Common myeloid progenitor, CD34-positive (primary cell): ENCODE measurements at places on chromosomes 1 and 21.

DNA sequence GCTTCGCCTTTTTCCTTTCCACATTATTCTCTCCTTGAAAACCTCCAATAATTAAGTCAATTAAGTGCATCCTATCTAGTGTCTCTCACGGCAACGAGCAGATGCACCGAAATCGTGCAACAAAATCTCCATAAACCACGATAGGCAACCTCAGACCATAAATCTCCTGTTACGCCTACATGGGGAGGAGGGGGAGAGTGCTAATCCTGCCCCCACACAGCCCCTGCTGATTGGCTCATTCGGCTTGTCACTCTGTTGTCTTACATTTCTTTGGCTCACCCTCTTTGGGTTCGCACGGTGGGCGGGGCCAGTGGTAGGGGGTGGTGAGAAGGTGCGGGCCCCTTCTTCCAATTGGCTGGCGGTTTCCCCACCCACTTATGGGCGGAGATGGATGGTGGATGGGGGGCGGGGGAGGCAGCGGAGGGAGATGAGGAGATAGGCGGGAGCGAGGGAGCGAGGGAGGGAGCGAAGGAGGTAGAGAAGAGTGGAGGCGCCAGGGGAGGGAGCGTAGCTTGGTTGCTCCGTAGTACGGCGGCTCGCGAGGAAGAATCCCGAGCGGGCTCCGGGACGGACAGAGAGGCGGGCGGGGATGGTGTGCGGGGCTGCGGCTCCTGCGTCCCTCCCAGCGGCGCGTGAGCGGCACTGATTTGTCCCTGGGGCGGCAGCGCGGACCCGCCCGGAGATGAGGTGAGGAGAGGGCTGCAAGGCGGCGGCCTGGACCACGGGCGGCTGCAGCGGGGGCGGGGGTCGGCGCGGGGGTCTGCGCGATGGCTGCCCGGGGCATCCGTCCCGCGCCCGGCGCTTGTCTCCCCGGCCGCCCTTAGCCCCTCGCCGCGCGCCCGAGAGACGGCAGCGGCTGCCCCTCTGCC is at the start of gene ITSN1:
Gene ITSN1 (plus strand): TSS at position 475 of the 869 bp plus-strand sequence. CDS start 76,328 bp downstream, outside the sequence.
- DNase-seq = peak; percentile 99

DNA sequence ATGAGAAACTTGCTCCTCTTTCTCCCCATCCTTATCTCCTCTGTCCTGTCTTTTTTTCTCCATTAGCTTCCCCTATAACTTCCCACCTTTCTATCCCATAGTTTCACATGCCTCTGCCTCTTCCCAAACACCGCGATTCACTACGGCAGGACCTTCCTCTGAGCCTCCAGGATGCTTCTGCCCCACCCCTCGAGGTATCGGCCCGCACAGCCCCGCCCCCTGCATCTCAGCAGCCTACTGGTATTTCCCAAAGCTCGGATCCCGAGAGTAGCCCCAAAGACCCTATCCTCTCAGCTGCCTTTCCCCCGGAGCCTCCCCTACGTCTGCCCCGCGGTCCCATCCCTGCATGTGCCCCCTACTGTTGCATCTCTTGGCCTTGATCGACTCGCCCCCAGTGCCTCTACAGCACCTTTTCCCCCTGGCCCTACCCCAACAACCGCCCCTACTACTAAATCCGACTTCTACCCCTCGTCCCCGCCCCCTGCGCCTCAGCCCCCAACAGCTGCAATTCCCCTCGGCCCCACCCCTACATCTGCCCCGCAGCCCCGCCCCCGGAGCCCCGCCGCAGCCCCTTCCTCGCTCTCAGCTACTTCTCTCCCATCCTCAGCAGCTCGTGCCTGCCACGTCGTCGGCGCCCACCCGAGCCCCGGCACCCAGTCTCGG is 512 bp downstream of the PIAS3 start:
- peak; percentile 29 for DNase-seq

- DNase-seq = no peak
Observed at GRCh38 chr1:176656257-176656995, 193.5 kb downstream of the PAPPA2 start.

GRCh38 chr1:14625572-14625971 is 27.1 kb downstream of the KAZN start:
- DNase-seq = no peak

DNA sequence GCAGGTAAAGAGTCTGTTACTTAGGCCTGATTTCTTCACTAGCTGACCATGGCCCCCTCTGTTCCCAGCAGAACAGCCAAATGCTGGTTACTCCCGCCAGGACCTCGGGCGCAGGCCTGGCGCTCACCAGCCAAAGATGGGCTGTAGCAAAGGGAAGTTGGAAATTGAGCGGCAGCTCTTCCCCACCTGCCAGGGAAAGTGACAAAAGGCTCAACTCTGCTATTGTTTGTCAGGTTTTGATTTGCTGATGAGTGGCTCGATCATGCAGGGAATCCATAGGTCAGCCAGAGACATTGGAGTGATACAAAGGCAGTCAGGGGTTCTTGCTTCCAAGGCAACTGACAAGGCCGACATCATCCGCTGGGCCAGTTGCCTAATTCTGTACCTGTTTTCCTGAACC is 120.1 kb downstream of the ASTN1 start:
- DNase-seq = no peak

GRCh38 chr1:114094363-114094634 is 59.4 kb downstream of the SYT6 start:
- no peak for DNase-seq

DNA sequence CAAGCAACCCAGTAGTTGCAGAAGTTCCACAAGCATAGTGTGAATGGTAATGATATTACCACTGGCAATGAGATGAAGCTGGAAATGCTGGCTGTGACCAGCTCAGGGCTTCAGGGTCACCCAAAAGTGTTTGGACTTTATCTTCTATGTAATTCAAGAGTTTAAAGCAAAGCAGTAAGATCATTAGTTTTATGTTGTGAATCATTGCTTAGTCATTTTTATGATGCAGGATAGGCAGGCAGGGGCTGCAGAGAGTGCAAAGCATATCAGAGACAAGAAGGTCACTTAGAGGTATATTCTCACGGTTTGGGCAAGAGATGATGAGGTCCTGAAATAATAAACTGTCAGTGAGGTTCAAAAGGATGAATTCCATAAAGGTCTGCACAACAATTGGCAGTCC is 147.4 kb downstream of the OLFM3 start:
- no peak for DNase-seq

- no peak for DNase-seq
Observed at GRCh38 chr1:6700853-6701436, 671 bp downstream of the DNAJC11 start.

GRCh38 chr1:156308078-156308477 is 9.0 kb upstream of the VHLL start:
- no peak for DNase-seq

DNA sequence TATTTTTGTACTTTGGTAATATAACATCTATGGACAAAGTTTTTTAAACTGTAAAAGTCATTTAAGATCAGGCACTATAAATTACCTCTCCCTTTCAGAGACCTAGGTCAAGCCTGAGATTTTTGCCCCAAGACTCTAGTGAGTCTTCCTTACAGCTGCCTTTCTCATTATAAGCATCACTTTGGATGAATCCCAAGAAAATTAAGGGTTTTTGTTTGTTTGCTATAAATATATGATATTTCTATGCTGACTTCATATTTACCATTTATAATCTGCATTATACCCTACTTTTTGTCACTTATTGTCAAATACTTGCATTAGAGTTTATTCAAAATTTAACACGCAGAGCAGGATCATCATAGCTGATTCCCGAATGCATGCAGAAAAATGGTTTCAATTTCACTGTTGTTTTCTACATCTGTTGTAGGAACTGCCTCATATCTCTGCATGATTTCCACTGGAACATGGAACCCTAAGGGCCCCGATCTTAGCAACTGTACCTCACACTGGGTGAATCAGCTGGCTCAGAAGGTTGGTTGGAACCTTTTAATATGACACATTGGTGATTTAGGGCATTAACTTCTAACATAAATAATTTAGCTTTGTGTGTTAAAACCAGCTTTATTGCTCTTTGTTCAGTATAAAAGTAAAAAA is 150.0 kb downstream of the ADGRL2 start:
- DNase-seq = no peak

DNA sequence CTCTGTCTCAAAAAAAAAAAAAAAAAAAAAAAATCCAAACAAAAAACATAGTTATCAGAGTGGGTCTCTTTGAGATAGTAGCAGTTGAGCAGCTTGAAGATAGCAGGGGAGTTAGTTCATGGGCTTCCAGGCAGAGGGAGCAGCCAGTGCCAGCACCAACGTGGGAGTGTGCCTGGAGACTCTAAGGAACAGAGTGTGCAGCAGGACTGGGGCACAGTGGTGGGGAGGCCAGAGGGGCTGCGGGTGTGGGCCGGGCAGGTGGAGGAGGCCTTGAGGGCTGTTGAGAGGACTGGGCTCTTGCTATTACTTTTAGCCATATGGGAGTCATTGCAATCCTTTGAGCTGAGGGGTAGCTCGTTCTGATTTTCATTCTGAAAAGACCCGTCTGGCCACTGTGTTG is 63.8 kb downstream of the RYR2 start:
- no peak for DNase-seq

DNA sequence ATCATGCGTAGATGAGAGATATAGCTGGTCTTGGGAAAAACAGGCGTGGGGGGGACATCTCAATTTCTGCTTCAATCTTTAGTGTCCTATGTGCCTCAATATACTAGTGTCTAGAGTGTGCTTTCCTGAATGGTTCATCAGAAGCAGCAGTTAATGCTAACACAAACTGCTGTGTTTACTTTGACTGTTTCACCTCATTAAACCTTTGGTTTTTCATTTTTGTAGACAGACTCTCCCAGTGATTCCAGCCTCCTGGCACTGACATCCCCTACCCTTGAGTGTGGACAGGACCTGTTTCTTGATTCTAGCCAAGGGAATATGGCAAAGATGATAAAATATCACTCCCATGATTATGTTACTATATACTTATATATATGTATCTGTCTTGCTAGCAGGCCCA is 37.6 kb downstream of the ZYG11A start:
- no peak for DNase-seq

DNA sequence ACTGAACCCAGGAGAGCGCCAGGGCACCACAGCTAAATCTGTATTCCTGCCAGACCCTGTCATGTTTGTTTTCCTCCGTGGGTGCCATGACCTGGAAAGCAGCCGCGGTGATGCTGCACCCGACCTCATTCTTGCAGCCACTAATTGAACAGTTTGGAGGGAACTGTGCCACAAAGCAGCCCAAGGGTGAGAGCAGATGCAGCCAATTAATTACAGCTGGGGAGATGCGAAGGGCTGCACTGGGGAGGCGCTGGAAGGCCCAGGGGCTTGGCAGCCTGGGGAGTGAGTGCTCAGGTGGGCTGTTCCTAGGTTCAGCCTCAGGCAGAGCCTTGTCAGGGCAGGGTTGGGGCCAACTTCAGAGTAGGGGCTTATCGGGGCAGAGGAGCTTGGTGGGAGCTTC is 158.4 kb upstream of the CD34 start:
- DNase-seq = no peak

DNA sequence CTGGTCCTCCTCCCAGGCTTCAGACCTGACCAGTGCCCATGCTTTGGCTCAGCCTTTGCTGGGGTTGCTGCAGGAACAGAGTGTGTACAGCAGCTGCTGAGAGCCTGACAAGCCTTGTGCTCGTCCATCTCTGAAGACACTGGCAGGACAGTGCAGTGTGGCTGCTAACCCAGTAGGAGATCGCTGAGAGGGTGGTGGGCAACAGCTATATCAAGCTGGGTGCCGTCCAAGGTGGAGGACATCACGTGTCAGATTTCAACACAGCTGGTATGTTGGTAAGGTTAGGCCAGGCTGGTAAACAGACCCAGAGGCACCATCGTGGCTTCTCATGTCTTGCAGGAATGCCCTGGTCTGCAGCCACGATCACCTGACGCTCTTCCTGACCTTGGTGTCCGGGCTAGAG is 17.9 kb upstream of the SLC25A34 start:
- DNase-seq = no peak

DNA sequence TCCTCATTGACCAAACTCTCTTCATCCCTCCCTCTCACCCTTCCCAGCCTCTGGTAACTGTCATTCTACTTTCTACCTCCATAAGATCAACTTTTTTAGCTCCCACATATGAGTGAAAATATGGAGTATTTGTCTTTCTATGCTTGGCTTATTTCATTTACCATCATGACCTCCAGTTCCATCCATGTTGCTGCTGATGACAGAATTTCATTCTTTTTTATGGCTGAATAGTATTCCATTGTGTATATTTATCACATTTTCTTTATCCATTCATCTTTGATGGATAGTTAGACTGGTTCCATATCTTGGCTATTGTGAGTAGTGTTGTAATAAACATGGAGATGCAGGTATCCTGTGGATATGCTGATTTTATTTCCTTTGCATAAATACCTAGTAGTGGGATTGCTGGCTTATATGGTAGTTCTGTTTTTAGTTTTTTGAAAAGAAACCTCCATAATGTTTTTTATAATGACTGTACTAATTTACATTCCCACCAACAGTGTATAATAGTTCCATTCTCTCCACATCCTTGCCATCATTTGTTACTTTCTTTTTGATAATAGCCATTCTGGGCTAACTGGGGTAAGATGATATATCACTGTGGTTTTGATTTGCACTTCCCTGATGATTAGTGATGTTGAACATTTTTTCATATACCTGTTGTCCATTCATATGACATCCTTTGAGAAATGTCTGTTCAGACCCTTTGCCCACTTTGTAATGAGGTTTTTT is 35.7 kb downstream of the IARS2 start:
- no peak for DNase-seq

GRCh38 chr1:229105109-229105508 is 165.8 kb upstream of the RAB4A start:
- DNase-seq = no peak

- peak; percentile 57 for DNase-seq
Observed at GRCh38 chr1:1540090-1540817, at the start of gene TMEM240. Gene TMEM240, minus strand, starts transcription at chr1:1540624. Its CDS starts 278 bp downstream, at chr1:1540346.

DNA sequence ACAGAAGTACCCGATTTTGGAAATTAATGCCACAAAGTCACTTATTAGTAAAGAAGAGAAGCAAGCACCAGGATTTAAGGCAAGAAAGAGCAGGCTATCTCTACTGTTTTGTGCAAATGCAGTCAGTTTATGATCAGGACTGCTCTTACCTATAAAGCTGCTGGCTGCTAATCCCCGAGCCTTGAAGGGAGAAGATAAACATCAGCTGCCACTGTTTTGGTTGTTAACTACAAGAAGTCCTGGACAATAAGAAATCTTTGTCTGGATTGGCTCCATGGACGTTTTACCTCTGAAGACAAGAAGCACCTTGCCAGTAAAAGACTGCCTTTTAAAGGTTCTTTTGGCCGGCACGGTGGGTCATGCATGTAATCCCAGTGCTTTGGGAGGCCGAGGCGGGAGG is 21.4 kb downstream of the FRRS1 start:
- no peak for DNase-seq

DNA sequence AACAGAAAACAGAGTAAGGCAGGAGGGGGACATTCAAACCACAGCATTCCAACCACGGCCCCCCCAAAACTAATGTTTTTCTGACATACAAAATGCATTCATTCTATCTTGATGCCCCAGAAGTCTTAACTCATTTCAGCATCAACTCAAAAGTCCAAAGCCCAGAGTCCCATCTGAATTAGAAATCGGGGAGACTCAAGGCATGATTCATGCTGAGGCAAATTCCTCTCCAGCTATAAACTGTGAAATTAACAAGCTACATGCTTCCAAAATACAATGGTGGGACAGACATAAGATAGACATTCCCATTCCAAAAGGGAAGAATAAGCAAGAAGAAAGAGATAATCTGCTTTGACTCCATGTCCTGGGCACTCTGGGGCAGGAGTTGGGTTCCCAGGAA is 73.9 kb downstream of the KCNJ15 start:
- DNase-seq = no peak
